Activated CD8-positive, alpha-beta memory T cell treated with anti-CD3 and anti-CD28 coated beads, Interleukin-2, amount 50 U/mL, for 48 hours (primary cell): ENCODE measurements at places on chromosomes 12 and 14.

GRCh38 chr12:71183018-71183417 lies 25.2 kb upstream of the TSPAN8 start:
- DNase-seq: no peak

GRCh38 chr14:29650554-29651269 lies 276.9 kb downstream of the PRKD1 start:
- DNase-seq: no peak

DNA sequence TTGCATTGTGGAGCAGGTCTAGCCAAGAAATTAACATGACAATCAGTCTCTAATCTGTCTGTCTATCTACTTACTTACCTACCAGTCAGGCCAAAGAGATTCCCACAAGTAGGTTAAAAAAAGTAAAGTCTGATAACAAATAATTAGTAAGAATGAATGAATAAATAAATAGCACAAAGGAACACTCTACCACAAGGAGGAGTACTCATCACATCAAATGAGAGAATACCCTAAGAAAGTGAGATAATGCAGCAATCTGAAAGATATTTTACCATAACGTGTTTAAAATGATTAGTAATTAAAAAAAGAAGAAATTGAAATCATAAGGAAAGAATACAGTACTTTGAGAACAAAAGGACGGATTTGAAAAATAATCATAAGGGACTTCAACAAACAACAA lies 187.2 kb downstream of the SYNE2 start:
- no peak for DNase-seq

DNA sequence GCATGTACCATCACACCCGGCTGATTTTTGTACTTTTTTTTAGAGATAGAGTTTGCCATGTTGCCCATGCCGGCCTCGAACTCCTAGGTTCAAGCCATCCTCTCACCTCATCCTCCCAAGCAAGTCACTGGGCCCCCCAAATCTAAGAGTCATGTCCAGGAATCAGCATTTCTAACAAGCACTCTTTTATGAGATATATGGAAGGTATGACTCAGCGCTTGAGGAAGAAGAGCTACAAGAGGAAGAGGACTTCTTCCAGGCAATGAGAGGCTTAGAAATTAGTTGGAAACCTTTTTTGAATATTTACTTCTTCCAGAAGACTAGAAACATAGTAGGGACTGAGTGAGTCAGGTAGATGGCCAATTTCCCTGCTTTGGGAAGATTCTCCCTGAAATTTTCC lies 114.5 kb downstream of the HMGA2 start:
- DNase-seq: no peak

GRCh38 chr12:58030566-58031279 lies 89.4 kb downstream of the ATP23 start:
- DNase-seq: no peak

GRCh38 chr12:3173008-3173553 lies 95.9 kb downstream of the TSPAN9 start:
- DNase-seq: no peak

- DNase-seq: no peak
These were observed 106.4 kb upstream of the GSC start for GRCh38 chr14:94876306-94876705.

GRCh38 chr12:108321688-108322087 lies 17.4 kb downstream of the CMKLR1 start:
- no peak for DNase-seq

- no peak for DNase-seq
These were observed 16.8 kb downstream of the GNS start for GRCh38 chr12:64742416-64742815.

DNA sequence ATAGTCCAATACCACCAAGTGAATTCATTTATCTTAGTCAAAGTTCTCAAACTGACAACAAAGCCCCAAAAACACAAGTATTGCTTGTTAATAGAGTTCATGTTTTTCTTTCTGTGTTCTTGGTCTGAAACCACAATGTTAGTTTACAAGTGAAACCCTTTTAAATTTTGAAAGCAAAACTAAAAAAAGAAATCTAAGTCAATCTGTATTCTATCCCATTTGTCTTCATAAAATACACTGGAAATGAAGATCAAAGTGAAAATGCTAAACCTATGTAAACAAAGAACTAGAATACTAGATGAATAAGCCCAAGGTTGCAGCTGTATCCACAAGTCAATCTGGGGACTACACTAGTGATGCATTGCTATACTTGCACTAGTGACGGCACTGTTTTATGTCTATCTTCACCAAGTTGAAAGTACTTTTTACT lies 10.4 kb downstream of the MAP4K5 start:
- no peak for DNase-seq

GRCh38 chr12:24356240-24356804 lies 406.9 kb upstream of the SOX5 start:
- no peak for DNase-seq

- DNase-seq: no peak
These were observed 2.9 kb downstream of the TRPV4 start for GRCh38 chr12:109830267-109830666.

GRCh38 chr12:94616203-94616729 lies 34.1 kb downstream of the TMCC3 start:
- no peak for DNase-seq
